ENCODE measurements at places on chromosomes 16 and 17. TPM values are rescaled to one million over a fixed set of nuclear protein-coding genes. Genes with fewer than 3 reads are reported as not detected.

Gene PKD1
- total RNA-seq, result 181 TPM

Gene CD300LB
- total RNA-seq, result 0.23 TPM

Gene COIL
- 9.4 TPM for total RNA-seq

Gene FBXL16
- total RNA-seq, result not detected

Gene CTRB1
- 4.0 TPM for total RNA-seq

Gene ZKSCAN2
- total RNA-seq, result 4.9 TPM

Gene SLC4A1
- 4.2 TPM for total RNA-seq

Gene CTRL
- 1.1 TPM for total RNA-seq

Gene CRISPLD2
- 259 TPM for total RNA-seq

Gene GDPD3
- total RNA-seq, result 3.7 TPM

Gene UMOD
- not detected for total RNA-seq

Gene AXIN2
- total RNA-seq, result 23.5 TPM

Gene SLC52A1
- total RNA-seq, result 0.14 TPM
